Activated CD8-positive, alpha-beta memory T cell treated with anti-CD3 and anti-CD28 coated beads, Interleukin-2, amount 10 ng/mL, durations not matched to agents 7 days and 5 days (primary cell): ENCODE measurements at places on chromosomes 5 and 9. TPM values are rescaled to one million over a fixed set of nuclear protein-coding genes. Genes with fewer than 3 reads are reported as not detected.

DNA sequence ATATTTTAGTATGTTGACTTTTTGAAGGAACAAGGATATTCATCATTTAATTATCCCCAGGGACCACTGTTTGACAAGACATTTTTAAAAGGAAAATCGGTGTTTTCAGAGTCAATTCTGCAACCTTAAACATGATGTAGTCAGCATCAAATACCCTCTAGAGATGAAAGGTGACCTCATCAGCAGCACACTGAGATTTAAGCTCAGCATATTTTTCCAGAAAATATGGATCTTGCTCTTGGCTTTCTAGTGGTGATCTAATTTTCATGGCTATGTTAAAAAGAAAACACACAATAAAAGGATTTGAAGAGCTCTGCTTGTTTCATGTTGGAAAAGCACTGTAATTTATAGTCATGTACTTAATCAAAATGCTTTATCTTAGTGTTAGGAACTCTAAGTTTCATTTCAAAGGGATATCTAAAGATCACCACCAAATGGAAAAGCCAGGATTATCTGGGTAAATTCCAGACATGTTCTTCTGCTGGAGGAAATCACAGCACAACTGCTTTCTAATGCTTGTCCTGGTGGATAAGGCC lies 487.2 kb downstream of the ENC1 start:
- no peaks in the 10 kb centered on the region for H3K36me3 ChIP-seq
- no peak for DNase-seq
- H3K27me3 ChIP-seq, result peaks cover 6% of the 10 kb centered on the region
- H3K4me1 ChIP-seq, result no peaks in the 10 kb centered on the region
- no peak overlapping the region for H3K27ac ChIP-seq

- peaks cover 12% of the 10 kb centered on the region for H3K36me3 ChIP-seq
- peaks cover 27% of the 10 kb centered on the region for H3K4me1 ChIP-seq
- no peak overlapping the region for H3K27ac ChIP-seq
- H3K4me3 ChIP-seq, result no peak overlapping the region
- no peak for DNase-seq
- H3K27me3 ChIP-seq, result peaks cover 3% of the 10 kb centered on the region
Measured at GRCh38 chr5:128196791-128197190, 113.2 kb downstream of the SLC12A2 start.

Gene IARS1
- 146 TPM for total RNA-seq

GRCh38 chr9:20028849-20029231 lies 240.0 kb upstream of the SLC24A2 start:
- H3K4me3 ChIP-seq, result no peak overlapping the region
- H3K4me1 ChIP-seq, result peaks cover 4% of the 10 kb centered on the region
- no peak overlapping the region for H3K27ac ChIP-seq
- peaks cover 5% of the 10 kb centered on the region for H3K27me3 ChIP-seq
